ENCODE measurements at places on chromosomes 16 and 17.

DNA sequence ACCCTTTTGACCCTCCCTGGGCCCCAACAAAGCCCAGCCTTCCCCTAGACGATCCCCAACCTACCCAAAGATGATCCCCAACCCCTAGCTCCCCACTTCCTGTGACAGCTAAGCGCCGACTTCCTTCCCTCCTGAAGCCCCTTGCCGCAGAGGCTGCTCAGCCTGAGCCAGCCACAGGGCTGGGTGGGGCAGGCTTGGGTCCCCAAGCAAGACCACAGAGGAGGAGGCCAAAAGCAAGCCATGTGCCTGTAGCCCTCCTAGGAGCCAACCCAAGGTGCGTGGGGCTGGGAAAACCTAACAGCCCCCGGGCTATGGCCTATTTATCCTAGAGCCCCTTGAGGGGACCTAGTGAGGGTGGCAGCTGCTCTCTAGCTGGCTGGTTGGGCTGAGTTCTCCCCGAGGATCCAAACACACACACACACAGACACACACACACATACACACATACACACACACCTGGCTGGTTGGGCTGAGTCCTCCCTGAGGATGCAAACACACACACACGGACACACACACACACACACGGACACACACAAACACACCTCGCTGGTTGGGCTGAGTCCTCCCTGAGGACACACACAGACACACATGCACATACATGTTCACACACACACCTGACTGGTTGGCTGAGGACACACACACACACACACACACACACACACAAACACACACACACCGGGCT, 4.8 kb downstream of the ARRB2 start:
- DNase-seq = no peak

DNA sequence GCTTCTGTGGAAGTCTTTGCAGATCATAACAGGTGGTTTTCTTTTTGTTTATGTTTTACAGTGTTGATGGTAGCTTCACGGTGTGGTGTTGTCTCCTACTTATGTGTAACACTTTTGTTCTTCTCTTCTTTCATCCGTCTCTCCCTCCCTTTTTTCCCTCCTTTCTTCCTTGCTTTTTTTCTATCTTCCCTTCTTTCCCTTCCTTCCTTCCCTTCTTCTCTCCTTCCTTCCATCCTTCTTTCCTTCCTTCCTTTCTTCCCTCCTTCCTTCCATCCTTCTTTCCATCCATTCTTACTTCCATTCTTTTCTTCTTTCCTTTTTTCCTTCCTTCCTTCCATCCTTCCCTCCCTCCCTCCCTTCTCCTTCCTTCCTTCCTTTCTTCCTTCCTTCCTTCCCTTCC, 31.4 kb downstream of the IRX5 start:
- DNase-seq = no peak

DNA sequence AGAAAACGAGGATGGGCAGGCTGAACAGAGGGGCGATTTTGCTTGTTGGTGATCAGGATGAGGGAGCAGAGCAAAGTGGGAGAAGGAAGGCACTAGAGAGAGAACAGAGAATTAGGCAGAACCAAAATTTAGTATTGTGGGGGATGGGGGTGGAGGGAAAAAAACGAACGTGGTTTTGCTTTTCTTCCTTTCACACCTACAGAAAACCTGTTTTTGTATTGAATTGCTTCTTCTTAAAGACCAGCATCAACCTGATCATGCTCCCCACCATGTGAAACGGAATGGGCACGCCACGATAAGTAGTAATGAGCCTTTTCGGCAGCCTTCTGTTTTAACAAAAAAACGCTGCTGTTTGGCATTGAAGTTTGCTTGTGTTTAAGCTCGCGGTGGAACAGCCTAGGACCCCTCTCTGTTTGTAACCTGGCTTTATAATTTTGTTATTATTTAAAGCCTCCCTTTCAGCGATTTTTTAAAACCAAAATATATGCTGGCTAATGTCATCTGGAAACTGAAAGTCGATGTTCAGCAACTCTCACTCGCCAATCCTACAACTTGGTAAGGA, 36.8 kb downstream of the ERCC4 start:
- no peak for DNase-seq

DNA sequence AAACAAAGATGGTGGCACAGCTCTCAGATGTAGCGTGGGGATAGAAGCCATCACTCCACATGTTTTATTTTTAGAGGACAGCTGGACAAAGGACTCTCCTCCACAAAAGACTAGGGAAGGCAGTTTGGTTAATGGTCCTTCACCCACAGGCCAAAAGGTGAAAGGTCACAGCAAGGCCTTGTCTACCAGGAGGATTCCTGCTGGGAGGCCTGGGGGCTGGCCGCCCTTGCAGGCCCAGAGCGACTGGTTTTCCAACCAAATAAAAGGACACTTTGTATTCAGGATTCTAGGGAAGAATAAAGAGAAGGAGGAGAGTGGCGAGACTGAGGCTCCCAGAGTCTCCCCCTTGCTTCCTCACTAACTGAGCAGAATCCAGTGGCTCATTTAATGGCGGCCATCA, 94.3 kb downstream of the AXIN2 start:
- no peak for DNase-seq

GRCh38 chr16:12874186-12874585, 27.2 kb upstream of the SHISA9 start:
- DNase-seq = no peak

- no peak for DNase-seq
Observed at GRCh38 chr16:68113765-68114240, 28.6 kb downstream of the NFATC3 start.
